ENCODE measurements at places on chromosomes 11 and 22. TPM values are rescaled to one million over a fixed set of nuclear protein-coding genes. Genes with fewer than 3 reads are reported as not detected.
A peak's percentile ranks its signal among the peaks of the same experiment; 100 is the strongest.

- no peaks in the 10 kb centered on the region for H3K27me3 ChIP-seq
- no peak for DNase-seq
These were observed 95.9 kb upstream of the FGF3 start for GRCh38 chr11:69915151-69915500.

DNA sequence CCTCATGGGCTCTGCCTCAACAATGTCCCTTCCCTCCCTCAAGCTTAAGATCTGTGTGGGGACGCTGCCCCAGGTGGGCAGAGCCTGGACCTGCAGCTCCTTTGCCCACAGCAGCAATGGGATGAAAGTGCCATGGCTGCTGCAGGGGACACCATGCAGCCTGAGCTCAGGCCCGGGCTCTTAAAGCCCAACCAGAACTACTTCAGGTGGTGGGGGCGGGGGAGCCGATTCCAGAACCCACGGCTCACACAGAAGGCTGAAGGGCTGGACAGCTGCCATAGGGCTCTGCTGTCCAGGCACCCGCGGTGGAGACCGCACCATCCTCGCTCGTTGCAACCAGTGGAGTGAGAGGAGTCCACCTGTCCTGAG is 12.5 kb downstream of the CHID1 start:
- no peaks in the 10 kb centered on the region for H3K4me1 ChIP-seq
- no peak overlapping the region for H3K27ac ChIP-seq
- no peaks in the 10 kb centered on the region for H3K36me3 ChIP-seq
- no peak overlapping the region for H3K4me3 ChIP-seq

- H3K4me1 ChIP-seq: no peaks in the 10 kb centered on the region
- no peak overlapping the region for H3K4me3 ChIP-seq
- DNase-seq: no peak
- H3K27me3 ChIP-seq: no peaks in the 10 kb centered on the region
- no peak overlapping the region for H3K27ac ChIP-seq
These were observed 9.7 kb upstream of the RCN1 start for GRCh38 chr11:32081129-32081641.

Gene OR8D1
- polyA plus RNA-seq: not detected

Gene LRP5
- polyA plus RNA-seq: 23.9 TPM

GRCh38 chr11:85717429-85717828 is 31.4 kb upstream of the CCDC89 start:
- H3K27ac ChIP-seq: no peak overlapping the region
- no peak for DNase-seq
- no peak overlapping the region for H3K4me3 ChIP-seq
- no peaks in the 10 kb centered on the region for H3K36me3 ChIP-seq
- no peaks in the 10 kb centered on the region for H3K27me3 ChIP-seq
- H3K4me1 ChIP-seq: no peaks in the 10 kb centered on the region

Gene FXYD2
- 1.5 TPM for polyA plus RNA-seq

DNA sequence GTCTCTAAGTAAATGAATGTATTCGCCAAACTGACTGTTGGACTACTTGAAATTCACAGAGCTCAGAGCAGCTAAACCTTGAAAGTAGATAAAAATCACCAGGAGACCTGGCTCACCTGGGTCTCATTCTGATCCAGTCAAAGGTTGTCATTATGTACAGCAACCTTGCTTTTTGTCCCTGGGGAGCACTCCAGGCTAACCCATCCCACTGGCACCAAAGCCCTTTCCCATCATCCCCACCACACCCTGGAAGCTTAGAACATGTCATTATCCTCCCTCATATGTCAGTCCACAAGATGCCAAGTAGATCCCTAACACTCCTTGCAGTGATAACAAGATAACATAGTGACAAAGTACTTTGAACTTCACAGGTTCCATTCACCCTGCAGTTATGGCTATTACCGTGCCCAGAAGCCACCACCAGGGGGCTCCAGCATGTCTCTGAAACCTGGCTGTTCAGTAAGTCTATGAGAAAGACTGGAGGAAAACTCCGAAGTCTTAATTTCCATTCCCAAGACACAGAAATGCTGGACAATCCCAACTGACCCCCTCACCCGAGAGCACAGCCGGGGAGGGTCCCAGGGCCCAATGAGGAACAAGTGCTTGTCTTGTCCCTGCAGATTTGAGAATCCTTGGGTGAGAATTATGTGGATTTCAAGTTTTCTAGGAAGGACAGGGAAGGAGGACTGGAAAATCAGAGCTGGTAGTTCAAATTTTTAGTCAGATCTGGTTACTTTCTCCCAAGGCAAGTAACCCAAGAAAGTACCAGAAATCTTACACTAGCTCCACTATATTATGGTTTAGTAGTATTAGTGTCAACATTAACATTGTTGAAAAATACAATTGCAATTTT is 43.0 kb upstream of the USP47 start:
- DNase-seq: peak; percentile 78
- no peaks in the 10 kb centered on the region for H3K36me3 ChIP-seq
- no peaks in the 10 kb centered on the region for H3K27me3 ChIP-seq
- H3K27ac ChIP-seq: no peak overlapping the region

Gene OR52E4
- polyA plus RNA-seq: not detected

- H3K27ac ChIP-seq: no peak overlapping the region
- H3K4me3 ChIP-seq: no peak overlapping the region
- H3K27me3 ChIP-seq: no peaks in the 10 kb centered on the region
- DNase-seq: no peak
These were observed 27.8 kb upstream of the GGTLC2 start for GRCh38 chr22:22616636-22617035.

Gene AGBL2
- polyA plus RNA-seq: not detected

GRCh38 chr11:128048121-128048520 is 539.2 kb downstream of the ETS1 start:
- H3K36me3 ChIP-seq: no peaks in the 10 kb centered on the region
- no peaks in the 10 kb centered on the region for H3K27me3 ChIP-seq
- no peak overlapping the region for H3K27ac ChIP-seq
- no peaks in the 10 kb centered on the region for H3K4me1 ChIP-seq
- no peak overlapping the region for H3K4me3 ChIP-seq

Gene MMP13
- polyA plus RNA-seq: not detected

Gene PAX6
- 0.38 TPM for polyA plus RNA-seq

DNA sequence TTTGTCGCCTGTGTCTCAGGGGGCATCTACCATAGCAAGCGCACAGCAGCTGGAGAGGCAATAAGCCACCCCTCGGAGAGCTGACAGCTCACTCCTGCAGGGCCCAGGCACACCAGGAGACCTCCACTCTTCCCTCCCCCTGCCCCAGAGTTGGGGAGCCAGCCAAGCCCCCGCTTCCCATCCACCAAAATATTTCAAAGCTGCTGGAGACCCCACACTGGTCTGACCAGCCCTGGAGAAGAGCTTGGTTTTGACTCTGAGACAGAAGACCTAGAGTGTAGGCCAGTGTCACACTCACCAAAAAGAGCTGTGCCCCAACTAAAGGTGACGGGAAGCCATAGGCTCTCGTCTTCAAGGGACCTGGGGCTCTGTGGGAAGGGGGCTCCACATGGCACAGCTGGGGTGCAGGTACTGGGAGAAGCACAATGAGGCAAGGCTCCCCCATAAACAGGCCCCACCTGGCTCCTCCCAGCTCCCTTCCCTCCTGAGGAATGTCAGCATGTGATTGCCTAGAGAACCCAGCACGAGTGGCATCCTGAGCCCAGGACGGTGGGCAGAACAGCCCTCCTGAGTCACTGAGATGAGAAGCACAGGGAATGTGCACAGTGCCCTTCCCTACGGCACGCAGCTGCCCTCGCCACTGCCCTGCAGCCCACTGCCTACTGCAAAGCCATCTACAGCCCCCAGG is 5.8 kb upstream of the GNAZ start:
- no peaks in the 10 kb centered on the region for H3K27me3 ChIP-seq
- no peaks in the 10 kb centered on the region for H3K4me1 ChIP-seq
- no peaks in the 10 kb centered on the region for H3K36me3 ChIP-seq
